ENCODE measurements at places on chromosomes 7 and 10.

DNA sequence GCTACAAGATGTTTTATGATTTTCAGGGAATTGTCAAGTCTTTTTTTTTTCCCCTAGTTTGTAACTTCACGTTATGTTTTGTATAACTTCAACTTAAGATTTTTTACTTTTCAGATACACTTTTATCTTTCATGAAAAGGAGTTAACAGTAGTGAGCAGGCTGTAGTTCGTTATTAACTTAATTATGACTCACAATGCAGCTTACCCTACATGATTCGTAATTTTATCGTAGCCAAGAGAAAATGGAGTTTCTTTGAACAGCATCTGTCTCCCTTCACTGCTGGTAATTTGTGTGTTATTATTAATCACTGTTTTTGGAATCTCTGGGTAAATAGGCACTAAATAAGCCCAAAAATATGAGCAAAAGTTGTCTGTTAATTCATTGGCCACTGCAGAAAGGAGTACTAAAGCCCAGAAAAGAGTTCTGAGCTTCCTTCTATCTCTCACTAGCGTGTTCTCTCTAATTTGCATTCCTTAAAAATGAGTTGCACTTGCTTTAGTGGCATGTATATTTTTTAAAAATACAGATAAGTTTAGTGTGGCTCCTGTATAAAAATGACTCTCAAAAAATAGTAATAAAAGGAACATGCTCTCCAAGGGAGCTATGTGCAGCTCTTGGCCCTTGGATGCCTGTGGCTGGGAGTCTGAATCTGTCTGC, 36.1 kb downstream of the RALA start:
- DNase-seq: no peak

- DNase-seq: no peak
Observed at GRCh38 chr10:31186225-31187000, 132.6 kb upstream of the ZEB1 start.

- DNase-seq: no peak
Observed at GRCh38 chr10:130647341-130647740, 511.1 kb downstream of the GLRX3 start.

DNA sequence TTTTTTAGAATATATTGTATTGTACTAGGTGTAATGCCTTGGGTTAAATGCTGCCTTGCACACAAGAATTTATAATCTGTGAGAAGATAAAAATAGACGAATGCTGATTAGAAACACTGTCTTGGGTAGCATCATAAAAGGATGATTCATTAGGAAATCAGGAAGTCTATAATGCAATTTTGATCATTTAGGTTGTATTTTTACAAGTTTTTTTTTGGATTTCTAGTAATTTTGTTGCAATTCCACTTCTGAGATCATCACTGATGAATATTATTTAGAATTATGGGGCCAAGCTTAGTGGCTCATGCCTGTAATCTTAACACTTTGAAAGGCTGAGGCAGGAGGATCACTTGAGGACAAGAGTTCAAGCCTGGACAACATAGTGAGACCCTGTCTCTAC, 29.6 kb downstream of the WBP1L start:
- DNase-seq: no peak

DNA sequence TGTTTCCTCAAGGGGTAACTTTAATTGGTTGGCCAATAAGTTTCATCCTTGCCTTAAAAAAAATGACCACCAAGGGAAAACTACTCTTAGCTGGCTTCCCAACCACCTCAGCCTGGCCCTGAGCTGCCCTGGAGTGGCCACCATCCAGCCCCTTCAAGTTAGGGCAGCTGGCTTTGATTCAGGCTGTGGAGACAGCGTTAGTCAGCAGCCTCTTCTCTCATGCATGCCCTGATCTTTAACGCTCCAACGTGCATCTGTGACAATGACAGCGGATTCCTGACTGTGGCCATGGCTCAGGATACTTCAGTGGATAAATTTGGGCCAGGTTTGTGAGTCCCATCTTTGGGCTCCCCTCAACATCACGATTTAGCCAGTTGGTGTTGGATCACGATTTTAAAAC, 111.6 kb downstream of the RBM20 start:
- DNase-seq: no peak

DNA sequence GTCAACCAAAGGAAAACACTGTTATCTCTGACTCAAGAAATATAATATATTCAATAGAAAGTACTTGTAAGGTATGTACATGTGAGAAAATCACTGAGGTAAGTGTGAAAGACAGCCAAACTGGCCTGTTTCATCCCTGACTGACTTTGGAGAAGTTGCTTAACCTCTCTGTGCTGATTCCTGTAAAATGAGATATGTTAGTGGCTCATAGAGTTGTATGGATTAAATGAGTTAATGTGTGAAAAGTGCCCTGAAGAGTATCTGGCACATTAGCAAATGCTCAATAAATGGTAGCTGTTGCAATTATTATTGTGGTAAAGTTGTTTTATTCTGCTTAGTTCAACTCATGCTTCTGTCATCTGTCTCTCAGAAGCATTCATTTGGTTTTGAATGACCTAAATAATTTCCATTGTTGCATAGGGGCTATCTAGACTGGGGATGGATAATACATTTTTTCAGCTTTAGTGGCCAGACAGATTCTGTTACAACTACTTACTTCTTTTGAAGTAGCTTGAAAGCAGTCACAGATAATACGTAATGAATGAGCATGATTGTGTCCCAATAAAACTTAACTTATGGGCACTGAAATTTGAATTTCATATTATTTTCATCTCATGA, 84.3 kb downstream of the SKAP2 start:
- no peak for DNase-seq

DNA sequence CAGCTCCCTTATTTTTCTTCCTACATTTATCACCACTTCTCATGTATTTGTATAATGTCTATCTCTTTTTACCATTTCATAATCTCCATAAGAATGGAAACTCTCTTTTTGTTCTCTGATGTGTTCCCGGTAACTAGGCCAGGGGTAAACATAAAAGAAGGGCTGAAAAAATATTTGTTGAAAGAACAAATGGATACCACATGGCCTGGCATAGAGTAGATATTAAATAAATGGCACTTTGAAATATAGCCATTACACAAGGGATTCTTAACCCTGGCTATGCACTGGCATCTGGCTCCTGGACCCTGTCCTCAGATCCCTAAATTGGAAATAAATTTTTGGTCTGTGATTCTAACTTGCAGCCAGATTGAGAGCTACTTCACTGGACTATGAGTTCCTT, 30.4 kb downstream of the ELAPOR2 start:
- no peak for DNase-seq

GRCh38 chr10:30980951-30981616, 50.6 kb downstream of the ZNF438 start:
- no peak for DNase-seq

DNA sequence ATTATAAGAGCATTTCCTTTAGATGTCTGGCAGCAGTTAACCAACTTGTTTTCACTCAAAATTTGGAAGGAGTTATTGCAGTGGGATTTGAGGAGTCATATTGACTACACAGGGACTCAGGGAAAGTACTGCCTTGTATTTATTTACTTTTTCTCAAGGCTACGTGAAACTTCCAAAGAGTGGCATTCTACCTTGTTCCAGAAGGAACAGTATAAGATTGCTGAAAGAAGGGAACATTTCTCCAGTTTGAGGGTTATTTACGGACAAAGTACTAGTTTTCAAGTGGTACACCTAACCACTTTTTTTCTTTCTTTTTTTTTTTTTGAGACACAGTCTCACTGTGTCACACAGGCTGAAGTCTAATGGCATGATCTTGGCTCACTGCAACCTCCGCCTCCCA, 5.1 kb downstream of the MORN4 start:
- DNase-seq: no peak

- no peak for DNase-seq
Observed at GRCh38 chr7:21984042-21984441, 38.3 kb upstream of the CDCA7L start.

DNA sequence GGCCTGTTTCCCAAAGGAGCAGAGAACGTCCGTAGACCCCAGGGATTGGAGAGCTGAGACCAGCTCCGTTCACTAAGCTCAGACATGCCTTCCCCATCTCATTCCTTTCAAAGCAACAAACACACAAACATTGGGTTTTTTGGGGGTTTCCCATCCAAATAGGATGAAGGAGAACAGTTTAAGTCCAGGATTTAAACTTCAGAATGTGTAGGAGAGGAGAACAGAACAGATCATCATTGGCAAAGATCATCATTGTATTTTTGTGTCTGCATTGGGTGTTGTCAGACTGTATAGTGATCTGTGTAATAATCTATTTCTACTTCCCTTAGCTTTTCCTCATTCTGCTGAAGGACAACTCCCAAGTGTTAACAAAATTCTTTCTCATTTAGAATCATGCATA, 177.9 kb downstream of the FANK1 start:
- DNase-seq: no peak

DNA sequence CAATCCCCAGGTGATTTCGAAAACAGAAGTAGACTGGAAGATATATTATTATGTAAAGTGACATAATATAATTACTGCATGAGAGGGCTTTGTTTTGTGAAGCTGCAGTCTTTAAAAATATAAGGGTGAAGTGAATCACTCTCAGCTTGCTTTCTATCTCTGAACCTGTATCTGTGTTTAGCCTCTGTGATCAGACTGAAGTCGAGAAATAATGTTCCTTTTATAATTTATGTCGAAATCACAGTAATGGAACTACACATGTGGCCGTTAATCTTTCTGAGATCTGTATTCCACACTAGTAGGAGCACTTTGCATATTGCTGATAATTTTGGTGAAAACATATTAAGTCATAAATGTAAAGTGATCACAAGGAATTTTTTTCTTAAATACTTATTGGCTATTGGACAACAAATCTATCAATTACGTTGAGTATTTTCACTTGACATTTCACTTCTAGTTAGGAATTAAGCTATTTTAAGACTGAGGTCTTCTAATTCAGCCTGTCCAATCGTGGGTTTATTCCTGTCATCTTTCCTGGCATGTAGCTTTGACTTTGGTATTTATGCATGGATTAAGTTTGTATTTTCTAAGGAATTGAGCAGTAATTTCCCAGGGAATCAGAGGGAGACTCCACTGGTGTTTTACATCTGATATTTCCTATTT, 268.2 kb upstream of the POT1 start:
- DNase-seq: no peak

DNA sequence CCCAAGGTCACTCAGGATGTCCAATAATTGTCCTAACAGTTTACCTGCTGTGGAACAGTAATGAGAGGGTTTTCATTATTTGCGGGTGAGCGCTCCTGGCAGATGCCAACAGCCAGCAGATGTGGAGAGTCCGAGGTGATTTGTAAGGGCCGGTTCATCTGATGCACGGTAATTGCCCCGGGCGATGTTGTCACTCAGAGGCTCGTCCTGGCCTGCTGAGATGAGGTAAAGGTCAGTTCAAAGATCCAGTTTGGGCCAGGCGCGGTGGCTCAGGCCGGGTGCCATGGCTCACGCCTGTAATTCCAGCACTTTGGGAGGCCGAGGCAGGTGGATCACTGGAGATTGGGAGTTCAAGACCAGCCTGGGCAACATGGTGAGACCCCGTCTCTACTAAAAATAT, 16.9 kb downstream of the LHPP start:
- no peak for DNase-seq

GRCh38 chr7:42756841-42757240, 155.0 kb downstream of the C7orf25 start:
- no peak for DNase-seq

GRCh38 chr7:73611017-73611555, 13.2 kb downstream of the MLXIPL start:
- no peak for DNase-seq

DNA sequence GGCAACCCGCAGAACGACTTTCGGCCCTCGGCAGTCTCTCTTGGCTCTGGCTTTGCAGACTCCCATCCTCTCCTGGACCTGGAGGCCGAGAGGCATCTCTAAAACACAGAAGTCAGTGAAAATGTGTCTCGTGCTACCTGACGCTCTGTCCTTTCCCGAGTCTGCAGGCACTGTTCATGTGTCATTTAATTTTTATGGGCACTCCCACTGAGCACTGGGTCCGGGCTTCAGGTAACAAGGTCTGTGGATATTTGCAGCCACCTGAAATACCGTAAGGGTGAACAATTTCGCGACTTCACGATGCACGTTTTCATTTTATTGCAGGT, 96.8 kb downstream of the GLRX3 start:
- DNase-seq: no peak

- DNase-seq: no peak
Observed at GRCh38 chr7:134084488-134085144, 42.5 kb upstream of the LRGUK start.

GRCh38 chr7:133712544-133712943, 414.6 kb upstream of the LRGUK start:
- DNase-seq: no peak

- peak; percentile 62 for DNase-seq
Observed at GRCh38 chr10:7407368-7408290, 3.2 kb downstream of the SFMBT2 start.

DNA sequence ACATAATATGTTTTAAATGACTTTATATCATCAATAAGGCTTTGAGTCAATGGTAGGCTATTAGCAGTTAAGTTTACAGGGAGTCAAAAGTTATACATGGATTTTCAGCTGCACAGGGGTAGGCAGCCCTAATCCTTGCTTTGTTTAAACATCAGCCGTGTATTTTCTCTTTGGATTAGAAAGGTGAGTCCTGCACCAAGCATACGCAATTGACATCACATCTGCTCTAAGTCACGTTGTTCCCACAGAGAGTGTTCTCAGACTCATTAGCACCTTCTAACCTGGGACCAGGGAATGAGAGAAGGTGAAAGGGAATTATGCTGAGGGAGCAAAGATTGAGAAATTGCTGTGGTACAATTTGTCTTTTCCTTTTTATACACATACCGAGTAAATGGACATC, 148.6 kb upstream of the ZNF804B start:
- DNase-seq: no peak

DNA sequence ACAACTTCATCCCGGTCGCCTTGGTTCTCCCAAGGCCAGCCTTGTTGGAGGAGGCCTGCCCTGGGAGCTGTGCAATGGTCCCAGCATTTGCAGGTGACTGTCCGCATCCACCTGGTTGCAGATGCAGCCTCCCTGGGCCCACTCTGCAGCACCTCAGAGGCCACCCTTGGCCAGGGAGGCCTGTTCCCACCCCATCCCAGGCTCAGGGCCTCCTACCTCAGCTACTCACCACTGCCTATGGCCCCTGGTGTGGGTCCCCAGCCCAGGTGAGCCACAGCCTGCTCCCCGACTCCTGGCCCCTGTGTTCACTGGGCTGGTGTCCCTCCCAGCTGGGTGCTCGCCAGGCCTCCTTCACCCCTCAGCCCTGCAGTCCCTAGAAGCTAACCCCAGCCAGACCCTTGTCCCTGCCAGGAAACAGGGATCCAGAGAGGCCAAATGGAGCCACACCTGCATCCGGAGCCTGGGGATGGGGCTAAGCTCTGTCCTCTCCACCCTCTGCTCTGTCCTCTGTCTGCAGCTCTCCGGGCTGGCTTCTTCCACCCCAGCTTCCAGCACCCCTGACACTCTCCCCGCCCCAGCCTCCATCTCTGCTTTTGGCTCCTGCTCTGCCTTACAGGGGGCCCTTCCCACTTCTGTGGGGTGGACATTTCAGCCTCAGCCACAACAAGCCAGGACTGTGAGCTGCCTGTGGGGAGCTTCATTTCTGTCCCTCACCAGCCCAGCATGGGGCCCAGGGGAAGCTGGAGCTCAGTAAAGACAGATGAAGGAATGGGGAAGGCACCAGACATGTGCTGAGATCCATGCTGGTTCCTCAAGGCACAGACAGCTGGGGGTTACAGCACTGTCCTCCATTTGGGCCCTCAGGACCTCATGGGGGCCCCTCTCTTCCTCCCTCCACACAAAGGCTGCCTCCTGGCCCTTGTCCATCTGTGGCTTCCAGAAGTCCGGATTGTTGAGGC, 35.6 kb upstream of the ANTXRL start:
- DNase-seq: no peak

- DNase-seq: no peak
Observed at GRCh38 chr7:19215412-19215811, 70.2 kb upstream of the FERD3L start.
